Naive thymus-derived CD4-positive, alpha-beta T cell (primary cell): ENCODE measurements at places on chromosomes 2 and 18.

- no peak for DNase-seq
These were observed 106.4 kb upstream of the UGP2 start for GRCh38 chr2:63735263-63735662.

DNA sequence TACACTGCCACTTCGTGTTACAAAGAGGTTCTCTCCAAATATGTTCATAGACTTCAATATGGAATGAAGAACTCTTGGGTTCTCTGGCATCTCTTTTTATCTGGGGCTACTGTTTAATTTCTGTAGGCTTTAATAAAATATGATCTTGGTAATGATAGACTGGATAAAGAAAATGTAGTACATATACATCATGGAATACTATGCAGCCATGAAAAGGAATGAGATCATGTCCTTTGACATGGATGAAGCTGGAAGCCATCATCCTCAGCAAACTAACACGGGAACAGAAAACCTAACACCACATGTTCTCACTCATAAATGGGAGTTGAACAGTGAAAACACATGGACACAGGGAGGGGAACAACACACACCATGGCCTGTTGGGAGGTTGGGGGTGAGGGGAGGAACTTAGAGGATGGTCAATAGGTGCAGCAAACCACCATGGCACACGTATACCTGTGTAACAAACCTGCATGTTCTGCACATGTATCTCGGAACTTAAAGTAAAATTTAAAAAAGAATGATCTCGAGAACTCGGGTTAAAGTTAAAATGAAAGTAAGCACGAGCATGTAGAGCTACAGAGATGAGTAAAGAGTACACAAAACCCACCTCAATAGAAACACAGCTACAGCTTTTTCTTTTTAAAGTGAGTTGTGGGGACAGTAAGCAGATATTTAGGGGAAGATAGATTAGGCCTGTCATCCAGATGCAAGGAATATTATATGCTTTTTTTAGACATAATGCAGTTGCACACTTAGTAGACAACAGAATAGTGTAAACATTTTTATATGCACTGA lies 102.3 kb downstream of the SGPP2 start:
- DNase-seq: no peak

- no peak for DNase-seq
These were observed 354.9 kb downstream of the OSR1 start for GRCh38 chr2:19003554-19003953.

DNA sequence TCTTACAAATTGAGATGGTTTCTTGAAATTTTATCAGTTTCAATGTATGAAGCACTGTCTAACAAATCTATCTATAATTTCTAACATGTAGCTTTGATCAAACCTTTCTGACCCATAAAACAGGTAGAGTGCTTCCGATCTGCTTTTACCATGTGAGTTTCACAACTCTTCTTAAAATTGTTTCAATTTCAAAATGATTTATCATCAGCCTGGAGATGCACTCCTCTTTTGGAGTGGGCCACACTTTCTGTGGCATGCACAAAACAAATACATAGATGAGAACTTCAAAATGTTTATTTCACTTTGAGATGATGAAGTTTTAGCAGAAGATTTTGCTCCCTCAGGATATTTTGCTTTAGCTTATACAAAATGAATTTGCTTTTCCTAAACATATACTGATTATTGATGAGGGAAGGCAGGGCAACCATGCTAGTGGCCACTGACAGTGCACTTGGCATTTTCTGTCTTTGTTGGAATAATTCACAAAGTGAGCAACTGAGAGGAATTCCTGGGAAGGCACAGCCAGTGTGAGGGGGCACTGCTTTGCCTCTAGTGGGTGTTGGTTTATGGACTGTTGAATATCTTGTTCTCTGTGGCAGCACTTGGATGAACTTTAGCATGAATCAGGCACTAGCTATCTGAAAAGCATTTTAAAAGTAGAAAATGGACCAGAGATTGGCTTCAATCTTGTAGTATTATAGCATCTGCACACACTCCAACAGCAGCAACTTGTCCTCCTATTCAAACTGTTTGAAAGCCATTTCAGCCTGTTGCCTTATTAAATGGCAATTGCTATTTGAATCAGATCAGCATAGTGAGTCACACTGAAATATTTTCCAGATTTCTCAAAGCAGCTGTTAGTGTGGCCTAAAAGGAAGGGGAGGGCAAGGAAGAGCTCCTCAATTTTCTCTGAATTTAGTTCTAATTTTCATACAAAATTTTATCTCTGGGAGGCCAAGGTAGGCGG lies 193.2 kb downstream of the CCDC85A start:
- DNase-seq: no peak

DNA sequence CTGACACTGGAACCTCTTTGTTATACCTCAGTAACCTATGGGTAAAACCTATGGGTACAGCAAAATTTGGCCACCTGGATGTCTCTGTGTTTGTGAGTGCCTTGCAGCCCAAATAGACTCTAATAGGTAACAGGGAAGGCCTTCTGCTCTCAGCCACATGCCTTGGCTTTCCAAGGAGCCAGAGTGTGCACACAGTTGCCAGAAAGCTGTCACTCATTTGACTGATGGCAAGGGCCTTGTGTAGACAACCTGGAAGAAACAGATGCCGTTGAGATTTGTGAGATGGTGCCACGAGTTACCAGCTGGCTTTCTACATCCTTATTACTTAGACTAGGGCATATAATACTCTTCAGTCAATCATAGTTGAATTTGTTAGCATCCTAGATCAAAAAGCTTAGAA lies 90.1 kb upstream of the RAB12 start:
- DNase-seq: no peak

GRCh38 chr2:3036432-3037125 lies 341.0 kb downstream of the EIPR1 start:
- DNase-seq: no peak
